ENCODE measurements at places on chromosomes 3 and 15. TPM values are rescaled to one million over a fixed set of nuclear protein-coding genes. Genes with fewer than 3 reads are reported as not detected.

GRCh38 chr3:31399271-31399670 lies 133.5 kb upstream of the STT3B start:
- DNase-seq = no peak

GRCh38 chr15:68421798-68422402 lies 10.1 kb downstream of the ITGA11 start:
- DNase-seq = no peak

DNA sequence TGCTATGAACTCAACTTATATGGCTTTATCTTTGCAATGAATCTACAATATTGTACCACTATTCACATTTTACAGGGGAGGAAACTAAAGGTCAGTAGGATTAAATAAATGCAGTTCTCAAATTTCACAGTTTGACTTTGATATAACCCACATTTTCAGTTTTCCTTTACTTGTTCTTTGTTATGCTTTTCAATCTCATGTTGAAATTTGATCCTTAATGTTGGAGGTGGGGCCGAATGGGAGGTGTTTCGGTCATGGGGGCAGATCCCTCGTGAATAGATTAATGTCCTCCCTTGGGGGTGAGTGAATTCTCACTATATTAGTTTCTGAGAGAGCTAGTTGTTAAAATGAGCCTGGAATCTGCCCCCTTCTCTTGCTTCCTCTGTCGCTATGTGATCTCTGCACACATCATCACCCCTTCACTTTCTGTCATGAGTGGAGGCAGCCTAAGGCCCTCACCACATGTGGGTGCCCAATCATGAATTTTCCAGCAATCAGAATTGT lies 44.7 kb downstream of the CD200 start:
- DNase-seq = peak; percentile 14

The MUC20 gene
- 13.9 TPM for polyA plus RNA-seq

The CAPN7 gene
- polyA plus RNA-seq = 7.7 TPM

The VEPH1 gene
- polyA plus RNA-seq = 1.5 TPM
